Stimulated activated CD8-positive, alpha-beta memory T cell treated with anti-CD3 and anti-CD28 coated beads, Interleukin-7, amount 100 ng/mL, for 4 hours (primary cell): ENCODE measurements at places on chromosomes 3 and 15.

- DNase-seq, result no peak
These were observed 245.9 kb upstream of the TOPAZ1 start for GRCh38 chr3:43995547-43996378.

DNA sequence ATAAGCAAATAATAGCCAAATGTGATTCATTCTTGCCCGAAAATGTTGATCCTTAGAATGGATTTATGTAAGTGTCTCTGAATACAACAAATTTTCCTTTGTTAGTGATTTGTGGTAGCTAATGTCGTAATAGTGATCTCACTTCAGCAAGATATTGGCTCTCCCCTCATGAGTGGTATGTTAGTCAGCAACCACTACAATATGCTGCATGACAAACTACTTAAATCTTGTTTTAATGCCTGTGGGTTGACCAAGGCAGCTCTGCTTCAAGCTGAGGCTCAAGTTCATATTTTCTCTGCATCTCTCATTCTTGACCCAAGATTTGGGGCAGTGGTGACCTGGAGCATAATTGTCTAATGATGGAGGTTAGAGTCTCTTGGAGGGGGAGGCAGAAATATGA is 49.8 kb upstream of the GALNT15 start:
- DNase-seq, result no peak

- DNase-seq, result no peak
These were observed 60.9 kb downstream of the SLC9C1 start for GRCh38 chr3:112233083-112233482.

DNA sequence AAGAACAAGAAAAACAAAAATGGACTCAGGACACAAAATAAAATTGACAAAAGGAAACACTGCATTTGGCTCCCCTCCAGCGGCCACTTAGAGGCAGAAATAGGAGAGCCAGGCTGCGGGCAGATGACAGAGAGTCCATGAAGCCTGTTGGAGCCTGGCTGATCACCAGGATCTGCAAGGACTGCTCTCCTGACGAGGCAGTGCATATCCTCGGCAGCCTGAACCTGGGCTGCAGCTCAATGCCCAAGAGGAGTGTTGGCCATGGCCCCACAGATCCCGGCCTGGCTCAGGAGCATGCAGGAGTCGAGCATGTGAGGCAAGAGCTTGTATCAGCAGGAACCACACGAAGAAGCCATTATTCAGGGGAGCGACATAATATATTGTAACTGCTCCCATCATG is 199.8 kb downstream of the STT3B start:
- no peak for DNase-seq

DNA sequence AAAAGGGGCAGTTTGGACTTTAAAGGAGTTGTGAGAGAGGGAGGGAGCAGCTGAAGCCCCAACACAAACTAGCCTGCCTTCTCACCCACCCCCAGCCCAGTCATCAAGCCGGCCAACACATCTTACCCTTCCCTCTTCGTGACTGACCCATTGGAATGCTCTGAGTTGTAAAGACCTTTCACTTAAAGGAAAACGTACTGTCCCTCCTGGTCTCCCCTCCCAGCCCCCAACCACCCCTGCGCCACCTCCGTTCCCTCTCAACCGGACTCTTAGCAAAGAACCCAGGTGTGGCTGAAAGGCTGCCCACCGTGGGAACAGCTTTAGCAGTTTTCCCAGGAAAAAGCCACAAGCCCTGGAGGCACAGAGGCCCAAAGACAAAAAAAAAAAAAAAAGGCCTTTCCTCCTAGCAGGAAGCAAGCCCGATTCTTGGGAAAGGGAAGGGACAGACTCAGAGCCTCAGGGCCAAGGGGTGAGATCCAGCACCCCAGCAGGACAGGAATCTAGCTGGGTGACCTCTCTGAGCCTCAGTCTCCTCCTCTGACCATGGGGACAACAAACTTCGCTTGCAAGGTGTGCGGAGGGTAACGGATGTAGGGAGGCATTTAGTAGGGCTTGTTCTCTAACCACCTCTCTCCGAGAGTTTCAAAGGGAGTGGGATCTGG is 2.4 kb downstream of the CYP11A1 start:
- no peak for DNase-seq
